ENCODE measurements at places on chromosomes 6 and 20. TPM values are rescaled to one million over a fixed set of nuclear protein-coding genes. Genes with fewer than 3 reads are reported as not detected.

The CEP250 gene
- 37.3 TPM for total RNA-seq

- DNase-seq, result no peak
Observed at GRCh38 chr20:44092551-44093248, 94.3 kb downstream of the JPH2 start.

DNA sequence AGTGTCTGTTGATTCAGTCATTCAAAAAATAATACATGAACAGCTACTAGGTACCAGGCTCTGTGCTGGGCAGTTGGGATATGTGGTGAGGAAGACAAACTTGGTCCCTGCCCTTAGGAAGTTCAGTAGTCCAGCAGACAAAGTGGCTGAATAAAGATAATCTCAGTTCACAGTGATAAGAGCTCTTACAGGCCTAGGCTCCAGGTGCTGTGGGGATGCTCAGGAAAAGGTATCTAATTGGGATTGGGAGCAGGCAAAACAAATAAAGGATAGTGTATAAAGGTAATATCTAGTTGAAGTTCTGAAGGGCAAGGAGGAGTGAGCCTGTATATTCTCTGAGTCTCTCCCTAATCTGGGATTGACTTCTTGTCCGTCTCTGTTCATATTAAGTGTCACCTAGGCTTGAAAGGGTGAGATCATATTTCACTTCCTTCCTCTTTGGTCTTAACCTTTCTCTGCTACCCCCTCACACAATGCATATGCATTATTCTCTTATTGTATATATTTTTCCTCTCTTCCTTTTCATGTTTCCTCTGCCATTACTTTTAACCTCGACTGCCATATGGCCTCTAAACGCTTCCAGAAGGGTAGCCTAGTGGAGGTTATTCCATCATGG, 13.5 kb downstream of the PTPN1 start:
- DNase-seq, result no peak

DNA sequence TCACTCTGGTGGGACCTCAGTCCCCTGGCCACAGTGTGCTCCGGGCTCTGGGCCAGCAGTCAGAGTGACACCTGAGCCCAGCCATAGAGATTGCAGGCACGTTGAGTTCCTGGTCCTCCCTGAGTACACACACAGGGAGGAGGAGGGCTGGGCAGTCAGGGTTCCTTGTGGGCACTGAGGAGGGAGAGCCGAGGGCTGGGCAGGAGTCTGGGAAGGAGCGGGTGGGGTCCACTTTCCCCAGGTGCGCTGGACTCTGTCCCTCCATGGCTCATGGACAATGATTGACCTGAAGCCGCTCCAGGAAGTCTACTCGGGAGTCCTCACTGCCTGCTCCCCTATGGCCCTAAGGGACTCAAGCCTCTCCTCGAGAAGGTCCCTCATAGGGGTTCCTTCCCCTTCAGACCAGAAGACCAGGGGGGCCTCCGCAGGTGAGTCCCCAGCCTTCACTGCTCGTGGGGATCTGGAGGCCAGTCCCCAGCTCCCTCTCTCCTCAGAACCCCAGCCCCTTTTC, 1.1 kb downstream of the SLC44A4 start:
- no peak for DNase-seq

DNA sequence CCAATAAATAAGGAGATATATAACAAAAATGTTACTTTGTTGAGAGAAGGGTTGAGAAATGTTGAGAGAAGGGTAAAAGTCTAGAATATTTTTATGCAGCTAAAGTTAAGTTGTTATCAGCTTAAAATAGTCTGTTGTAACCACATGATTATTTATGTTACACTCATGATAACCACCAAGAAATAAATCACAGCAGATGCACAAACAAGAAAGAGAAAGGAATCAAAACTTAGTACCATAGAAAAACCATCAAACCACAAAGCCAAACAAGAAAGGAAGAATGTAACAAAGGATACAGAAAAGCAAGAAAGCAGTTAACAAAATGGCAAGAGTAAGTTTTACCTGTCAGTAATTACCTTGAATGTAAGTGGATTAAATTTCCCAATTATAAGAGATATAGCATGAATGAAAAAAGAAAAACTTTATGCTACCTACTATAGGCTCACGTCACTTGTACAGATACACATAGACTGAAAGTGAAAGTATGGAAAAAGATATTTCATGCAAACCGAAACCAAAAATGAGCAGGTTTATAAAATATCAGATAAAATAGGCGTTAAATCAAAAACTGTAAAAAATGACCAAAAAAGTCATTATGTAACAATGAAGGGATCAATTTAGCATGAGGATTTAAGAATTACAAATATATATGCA, 93.6 kb downstream of the STXBP5 start:
- no peak for DNase-seq

- no peak for DNase-seq
Observed at GRCh38 chr20:5862703-5863039, 87.7 kb downstream of the TRMT6 start.

The SLC17A1 gene
- total RNA-seq, result not detected

The COL12A1 gene
- 37.5 TPM for total RNA-seq

DNA sequence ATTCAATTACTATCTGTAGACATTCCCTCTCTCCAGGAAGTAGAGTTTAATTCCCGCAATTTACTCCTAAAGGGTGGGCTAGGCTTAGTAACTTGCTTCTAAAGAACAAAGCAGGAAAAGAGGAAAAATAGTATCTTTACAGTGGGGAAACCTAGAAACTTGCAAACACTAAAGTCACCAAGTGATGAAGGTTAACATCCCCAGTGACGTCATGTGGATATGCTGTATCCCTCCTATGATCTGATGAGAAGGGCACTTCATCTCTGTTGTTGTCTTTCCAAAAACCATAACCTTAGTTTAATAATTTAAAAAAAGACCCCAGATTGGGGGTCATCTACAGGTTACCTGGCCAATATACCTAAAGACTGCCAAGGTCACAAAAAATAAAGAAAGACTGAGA, 17.3 kb downstream of the SLC22A16 start:
- no peak for DNase-seq

DNA sequence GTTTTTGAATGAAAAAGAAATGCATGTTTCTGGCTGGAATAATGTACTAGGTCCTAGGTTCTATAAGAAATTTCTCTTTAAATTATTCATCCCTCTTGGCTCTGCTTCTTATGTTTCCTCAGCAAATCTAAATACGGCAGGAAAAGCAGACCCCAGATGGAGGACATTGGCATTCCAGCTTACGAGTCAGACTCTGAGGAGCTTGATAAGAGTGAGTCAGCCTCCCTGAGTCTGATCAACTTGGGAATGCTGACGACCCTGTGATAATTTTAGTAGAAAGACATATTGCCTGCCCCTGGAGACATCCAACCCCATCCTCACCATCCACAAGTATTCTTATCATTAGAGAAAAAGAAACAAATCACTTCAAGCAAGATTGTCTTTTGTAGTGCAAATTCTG, 509.7 kb upstream of the MARCKS start:
- peak; percentile 71 for DNase-seq

The LRP11 gene
- 48.0 TPM for total RNA-seq

The KCNQ5 gene
- 7.8 TPM for total RNA-seq

DNA sequence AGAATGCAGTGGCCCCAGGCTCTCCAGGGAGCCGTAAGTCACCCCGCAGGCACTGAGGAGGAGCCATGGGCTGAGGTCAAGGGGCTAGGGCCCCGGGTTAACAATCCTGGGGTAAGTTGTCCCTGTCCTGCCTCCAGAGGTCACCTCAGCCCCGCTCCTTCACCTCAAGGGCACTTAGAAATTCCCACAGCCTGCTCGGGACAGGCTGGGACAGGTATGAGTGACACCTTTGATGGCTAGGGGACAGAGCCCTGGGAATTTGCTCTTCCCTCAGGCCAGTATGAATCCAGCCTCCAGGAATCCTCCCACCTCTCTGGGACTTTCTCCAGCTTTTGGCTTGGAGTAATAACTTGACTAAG, 3.5 kb upstream of the GRM4 start:
- DNase-seq, result no peak

- DNase-seq, result no peak
Observed at GRCh38 chr20:6942266-6942665, 174.8 kb downstream of the BMP2 start.

The DLK2 gene
- 1.5 TPM for total RNA-seq

- DNase-seq, result no peak
Observed at GRCh38 chr6:98041921-98042320, 758.9 kb upstream of the MMS22L start.

The RALY gene
- 181 TPM for total RNA-seq

GRCh38 chr6:42042108-42042507, 8.2 kb upstream of the TAF8 start:
- DNase-seq, result no peak

GRCh38 chr6:156691018-156691417, 86.2 kb upstream of the ARID1B start:
- no peak for DNase-seq

- no peak for DNase-seq
Observed at GRCh38 chr20:21147593-21147992, 21.7 kb downstream of the KIZ start.

GRCh38 chr6:162854734-162855191, 127.0 kb downstream of the PACRG start:
- DNase-seq, result no peak

- DNase-seq, result no peak
Observed at GRCh38 chr6:107413966-107414645, 45.3 kb downstream of the PDSS2 start.

- no peak for DNase-seq
Observed at GRCh38 chr6:163994566-163994965, 580.0 kb downstream of the QKI start.

- no peak for DNase-seq
Observed at GRCh38 chr20:48944663-48945297, 23.3 kb downstream of the ARFGEF2 start.

The APOM gene
- not detected for total RNA-seq

GRCh38 chr6:161303628-161304340, 29.9 kb upstream of the AGPAT4 start:
- no peak for DNase-seq

DNA sequence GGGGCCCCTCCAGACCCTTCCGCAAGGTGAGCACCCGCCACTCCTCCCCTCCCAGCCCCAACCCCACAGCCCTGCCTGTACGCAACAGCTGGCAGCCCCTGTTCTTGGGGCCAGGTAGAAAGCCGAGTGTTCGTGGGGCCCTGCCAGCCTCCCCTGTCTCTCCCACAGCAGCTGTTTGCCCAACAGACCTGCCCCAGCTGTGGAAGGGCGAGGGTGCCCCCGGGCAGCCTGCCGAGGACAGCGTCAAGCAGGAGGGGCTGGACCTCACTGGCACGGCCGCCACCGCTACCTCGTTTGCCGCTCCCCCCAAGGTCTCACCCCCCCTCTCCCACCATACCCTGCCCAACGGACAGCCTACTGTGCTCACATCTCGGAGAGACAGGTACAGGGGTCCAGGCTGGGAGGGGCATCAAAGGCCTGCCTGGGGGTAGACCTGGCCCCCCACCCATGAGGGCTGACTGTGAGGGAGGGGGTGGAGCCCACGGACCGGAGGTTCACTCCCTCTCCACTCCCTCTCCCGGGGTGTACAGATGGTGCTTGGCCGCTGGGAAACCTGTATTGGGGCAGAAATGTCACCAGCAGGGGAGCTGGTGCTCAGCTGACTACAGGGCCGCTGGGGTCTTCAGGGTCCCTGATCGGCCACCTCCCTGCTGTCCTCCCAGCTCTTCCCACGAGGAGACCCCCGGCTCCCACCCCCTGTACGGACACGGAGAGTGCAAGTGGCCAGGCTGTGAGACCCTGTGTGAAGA, 41.1 kb downstream of the FOXP4 start:
- no peak for DNase-seq

DNA sequence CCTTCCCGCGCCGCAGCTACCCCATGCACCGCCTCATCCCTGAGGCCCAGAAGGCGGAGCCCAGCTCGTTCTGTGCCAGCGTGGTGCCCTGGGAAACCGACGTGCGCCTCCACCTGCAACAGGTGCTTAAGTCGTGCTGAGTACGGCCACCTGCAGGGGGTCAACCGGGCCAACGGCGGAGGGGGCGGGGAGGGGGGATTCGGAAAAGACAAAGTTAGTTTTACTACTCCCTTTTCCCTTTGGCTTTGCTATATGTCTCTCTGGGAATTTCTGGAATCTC, 168.9 kb downstream of the CDK19 start:
- no peak for DNase-seq

GRCh38 chr6:21294144-21294543, 299.4 kb upstream of the SOX4 start:
- DNase-seq, result no peak

- no peak for DNase-seq
Observed at GRCh38 chr6:74434171-74434570, 738.2 kb downstream of the CD109 start.

DNA sequence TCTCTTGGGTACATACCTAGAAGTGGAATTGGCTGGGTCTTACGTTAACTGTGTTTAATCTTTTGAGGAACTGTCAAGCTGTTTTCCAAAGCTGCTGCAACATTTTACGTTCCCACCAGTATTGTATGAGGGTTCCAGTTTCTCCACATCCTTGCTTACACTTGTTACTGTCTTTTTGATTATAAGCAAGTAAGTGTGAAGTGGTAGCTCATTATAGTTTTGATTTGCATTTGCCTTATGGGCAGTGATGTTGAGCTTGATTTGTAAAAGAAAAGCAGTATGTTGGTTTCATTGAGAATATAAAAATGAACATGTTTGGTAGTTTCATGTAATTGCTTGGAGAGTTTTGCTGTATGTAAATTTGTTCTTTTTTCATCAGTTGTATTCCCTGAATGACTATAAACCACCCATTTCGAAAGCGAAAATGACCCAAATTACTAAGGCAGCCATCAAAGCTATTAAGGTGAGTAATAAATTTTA, 40.4 kb downstream of the SCAF8 start:
- DNase-seq, result no peak

The EYS gene
- not detected for total RNA-seq

GRCh38 chr6:166625356-166625755, 1.7 kb downstream of the RPS6KA2 start:
- peak; percentile 50 for DNase-seq

DNA sequence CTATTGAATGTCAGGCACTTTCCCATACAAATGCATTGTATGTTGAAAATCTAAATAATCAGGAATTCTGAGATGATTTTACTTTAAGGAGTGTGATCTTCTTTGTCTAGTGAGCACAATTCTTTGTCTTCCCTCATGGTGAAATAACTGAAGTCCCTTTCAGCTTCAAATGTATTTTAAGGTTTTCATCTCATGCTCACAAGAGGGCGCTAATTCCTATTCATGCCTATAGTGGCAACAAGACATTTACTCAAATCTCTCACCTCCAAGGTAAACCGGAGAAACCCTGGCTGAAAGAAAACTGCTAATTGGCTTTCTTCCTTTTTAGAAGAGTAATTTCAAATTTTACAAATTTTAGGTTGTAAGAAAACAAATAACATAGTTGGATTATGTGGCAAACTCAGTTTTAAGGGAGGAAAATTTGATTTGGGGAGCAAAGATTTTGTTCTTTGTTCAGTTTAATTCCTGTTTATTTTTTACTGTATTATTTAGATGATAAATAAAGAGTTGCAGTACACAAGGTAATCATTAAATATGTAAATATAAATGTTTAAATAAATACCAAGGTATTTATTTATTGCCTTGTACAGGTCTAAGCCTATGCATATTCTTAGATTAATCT, 69.1 kb downstream of the SLC35F1 start:
- no peak for DNase-seq

DNA sequence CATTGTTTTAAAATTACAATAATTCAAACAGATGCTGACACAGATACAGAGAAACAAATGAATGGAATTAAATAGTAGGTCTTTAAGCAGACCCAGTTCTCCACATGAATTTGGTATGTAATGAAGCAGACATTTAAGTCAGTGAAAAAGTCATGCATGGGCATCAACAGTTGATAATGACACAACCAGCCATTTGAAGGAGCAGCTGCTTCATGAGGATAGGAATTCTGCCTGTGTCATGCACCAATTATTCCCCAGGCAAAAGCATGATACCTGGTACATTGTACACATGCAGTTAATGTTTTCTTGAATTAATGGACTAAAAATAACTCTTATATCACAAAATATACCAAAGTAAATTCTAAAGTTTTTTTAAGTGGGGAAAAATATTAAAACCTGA, 11.2 kb upstream of the HEY2 start:
- no peak for DNase-seq
